ENCODE measurements at places on chromosomes 12 and 14. TPM values are rescaled to one million over a fixed set of nuclear protein-coding genes. Genes with fewer than 3 reads are reported as not detected.

GRCh38 chr14:103707329-103708263 lies 7.7 kb downstream of the XRCC3 start:
- no peak for DNase-seq
- H3K27ac ChIP-seq = no peak overlapping the region
- H3K27me3 ChIP-seq = no peaks in the 10 kb centered on the region
- H3K36me3 ChIP-seq = no peaks in the 10 kb centered on the region

- no peaks in the 10 kb centered on the region for H3K27me3 ChIP-seq
- no peak for DNase-seq
- H3K36me3 ChIP-seq = peaks cover 3% of the 10 kb centered on the region
- H3K4me3 ChIP-seq = no peak overlapping the region
Measured at GRCh38 chr12:116002890-116003536, 274.5 kb downstream of the MED13L start.

DNA sequence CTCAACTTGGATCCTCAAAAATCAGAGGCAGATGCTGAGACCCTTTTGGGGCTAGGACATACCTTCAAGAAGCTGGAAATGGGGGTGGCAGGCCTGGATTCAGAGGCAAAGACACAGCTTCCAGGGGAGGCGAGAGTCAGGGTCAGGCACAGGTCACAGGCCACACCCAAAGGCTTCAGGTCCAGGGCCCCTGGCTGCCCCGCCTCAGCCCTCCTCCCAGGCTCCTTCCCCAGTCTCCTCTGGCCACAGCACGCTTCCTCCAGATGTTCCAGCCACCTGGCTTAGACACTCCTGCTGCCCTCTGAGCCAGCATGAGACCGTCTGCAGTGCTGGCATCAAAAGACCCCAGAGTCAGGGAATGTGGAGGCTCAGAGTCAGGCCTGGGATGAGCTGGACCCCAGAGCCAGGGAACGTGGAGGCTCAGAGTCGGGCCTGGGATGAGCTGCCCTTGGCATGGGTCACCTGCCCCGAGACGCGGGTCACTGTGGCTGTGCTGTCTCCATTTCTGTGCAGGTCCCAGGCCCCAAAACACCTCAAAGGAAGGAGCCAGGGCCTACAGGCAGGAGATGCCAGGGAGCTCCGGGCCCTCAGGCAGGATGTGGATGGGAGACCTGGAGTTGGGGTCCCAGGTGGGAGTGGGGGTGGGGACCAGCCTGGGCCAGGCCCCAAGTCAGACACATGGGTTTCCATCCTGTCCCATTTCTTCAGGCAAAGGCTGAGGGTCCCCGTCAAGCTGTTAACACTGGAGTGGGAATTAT lies 58.9 kb downstream of the DIO3 start:
- H3K27ac ChIP-seq = no peak overlapping the region
- DNase-seq = no peak
- no peak overlapping the region for H3K4me3 ChIP-seq

DNA sequence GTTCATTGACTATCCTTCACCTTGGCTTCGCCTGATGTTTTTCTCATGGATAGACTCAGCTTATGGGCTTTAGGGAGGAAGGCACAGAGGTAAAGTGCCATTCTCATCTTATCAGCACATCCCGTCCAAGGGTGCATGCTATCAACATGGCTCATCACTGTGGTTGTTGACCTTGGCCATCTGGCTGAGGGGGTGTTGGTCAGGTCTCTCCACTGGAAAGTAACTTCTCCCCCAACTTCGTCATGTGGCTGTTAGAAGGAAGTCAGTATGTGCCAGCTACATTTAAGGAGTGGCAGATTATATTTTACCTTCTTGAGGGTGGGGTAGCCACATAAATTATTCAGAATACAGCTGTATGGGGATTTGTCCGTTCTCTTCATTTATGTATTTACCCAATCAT lies 68.9 kb downstream of the EML1 start:
- no peak for DNase-seq
- H3K27me3 ChIP-seq = no peaks in the 10 kb centered on the region
- H3K4me1 ChIP-seq = no peaks in the 10 kb centered on the region
- H3K36me3 ChIP-seq = no peaks in the 10 kb centered on the region
- no peak overlapping the region for H3K27ac ChIP-seq

- H3K27ac ChIP-seq = no peak overlapping the region
- H3K4me3 ChIP-seq = no peak overlapping the region
- DNase-seq = no peak
- H3K36me3 ChIP-seq = no peaks in the 10 kb centered on the region
- H3K4me1 ChIP-seq = no peaks in the 10 kb centered on the region
Measured at GRCh38 chr14:101150039-101150610, 246.6 kb upstream of the RTL1 start.

DNA sequence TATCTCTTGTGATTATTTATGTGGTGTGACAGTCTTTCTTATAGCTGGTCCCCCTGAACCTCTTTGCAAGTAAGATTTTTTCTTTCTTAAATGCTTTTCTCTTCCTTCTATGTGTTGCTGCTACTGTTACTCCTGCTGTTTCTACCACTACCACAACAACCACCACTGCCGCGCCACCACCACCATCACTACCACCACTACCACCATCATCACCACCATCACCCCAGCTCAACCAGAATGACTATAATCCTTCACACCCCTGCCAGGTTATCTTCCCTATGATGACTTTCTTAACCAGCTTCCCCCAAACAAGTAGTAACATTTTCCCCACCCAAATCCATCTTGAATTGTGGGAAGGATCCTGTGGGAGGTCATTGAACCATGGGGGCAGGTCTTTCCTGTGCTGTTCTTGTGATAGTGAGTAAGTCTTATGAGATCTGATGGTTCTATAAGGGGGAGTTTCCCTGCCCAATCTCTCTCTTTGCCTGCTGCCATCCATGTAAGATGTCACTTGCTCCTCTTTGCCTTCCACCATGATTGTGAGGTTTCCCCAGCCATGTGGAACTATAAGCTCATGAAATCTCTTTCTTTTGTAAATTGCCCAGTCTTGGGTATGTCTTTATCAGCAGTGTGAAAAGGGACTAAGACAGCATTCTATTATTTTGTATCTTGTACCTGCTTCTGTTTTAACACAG lies 52.2 kb downstream of the CHST11 start:
- H3K4me1 ChIP-seq = peaks cover 25% of the 10 kb centered on the region
- H3K27me3 ChIP-seq = no peaks in the 10 kb centered on the region
- H3K27ac ChIP-seq = no peak overlapping the region
- no peak overlapping the region for H3K4me3 ChIP-seq
- no peaks in the 10 kb centered on the region for H3K36me3 ChIP-seq

- peak; percentile 71 for DNase-seq
- H3K4me3 ChIP-seq = peak within 1 kb of the TSS; percentile 73
- peak within 1 kb of the TSS; percentile 91 for H3K27ac ChIP-seq
- no peaks in the 10 kb centered on the region for H3K36me3 ChIP-seq
- peaks cover 35% of the 10 kb centered on the region for H3K4me1 ChIP-seq
Measured at GRCh38 chr14:85529803-85530574, at the start of gene FLRT2. Gene FLRT2, plus strand, starts transcription at chr14:85530144. Its CDS starts 91,371 bp downstream, at chr14:85621515.

DNA sequence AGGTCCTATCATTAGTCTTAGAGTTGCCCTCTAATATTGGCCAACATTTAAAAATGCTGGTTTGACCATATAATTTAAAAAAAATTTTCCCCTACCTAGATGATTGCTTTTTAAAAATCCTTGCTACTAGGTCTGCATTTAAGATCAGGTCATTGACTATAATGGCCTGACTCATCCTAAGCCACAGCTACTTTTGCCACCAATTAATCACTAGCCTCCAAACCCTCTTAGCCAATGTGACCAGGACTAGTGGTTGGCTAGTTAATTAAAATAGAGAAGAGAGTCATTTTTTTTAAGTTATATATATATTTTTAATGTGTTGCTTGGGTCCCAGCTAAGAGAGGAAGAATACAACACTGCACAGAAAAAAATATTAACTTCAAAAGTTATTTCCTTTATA lies 57.5 kb downstream of the SOS2 start:
- no peak for DNase-seq
- H3K4me1 ChIP-seq = no peaks in the 10 kb centered on the region
- no peak overlapping the region for H3K27ac ChIP-seq
- no peak overlapping the region for H3K4me3 ChIP-seq
- H3K27me3 ChIP-seq = no peaks in the 10 kb centered on the region

DNA sequence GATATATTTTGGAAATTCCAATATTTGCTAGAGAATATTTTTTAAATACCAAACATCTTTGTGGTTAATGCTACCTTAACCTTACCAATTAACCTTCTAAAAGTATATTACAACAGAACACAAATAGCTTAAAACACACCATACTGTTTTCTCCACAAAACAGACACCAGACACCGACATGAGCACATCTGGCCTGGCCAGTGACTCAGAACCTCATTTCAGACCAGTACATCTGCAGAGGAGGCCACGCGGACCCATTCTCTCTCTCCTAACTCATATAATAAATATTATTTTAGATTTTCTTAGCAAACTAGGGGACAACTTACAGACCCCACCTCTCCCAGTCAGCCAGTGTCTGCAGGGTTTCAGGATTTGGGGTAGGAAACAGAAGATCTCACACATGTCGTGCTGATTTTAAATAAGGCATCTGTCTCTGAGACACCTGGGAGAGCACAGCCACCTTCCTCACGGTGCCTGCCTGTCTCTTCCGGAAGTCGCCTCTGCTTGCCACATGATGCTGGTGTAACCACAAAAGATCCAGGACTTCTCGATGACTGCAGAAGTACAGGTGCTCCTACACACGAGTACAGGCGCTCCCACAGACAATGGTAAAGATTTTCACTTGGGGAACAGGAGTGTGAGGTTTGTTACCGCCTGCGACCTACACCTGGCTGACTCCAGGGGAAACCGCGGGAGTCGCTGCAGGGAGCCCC lies 9.7 kb upstream of the ANKLE2 start:
- H3K4me1 ChIP-seq = no peaks in the 10 kb centered on the region
- DNase-seq = no peak
- H3K4me3 ChIP-seq = no peak overlapping the region

DNA sequence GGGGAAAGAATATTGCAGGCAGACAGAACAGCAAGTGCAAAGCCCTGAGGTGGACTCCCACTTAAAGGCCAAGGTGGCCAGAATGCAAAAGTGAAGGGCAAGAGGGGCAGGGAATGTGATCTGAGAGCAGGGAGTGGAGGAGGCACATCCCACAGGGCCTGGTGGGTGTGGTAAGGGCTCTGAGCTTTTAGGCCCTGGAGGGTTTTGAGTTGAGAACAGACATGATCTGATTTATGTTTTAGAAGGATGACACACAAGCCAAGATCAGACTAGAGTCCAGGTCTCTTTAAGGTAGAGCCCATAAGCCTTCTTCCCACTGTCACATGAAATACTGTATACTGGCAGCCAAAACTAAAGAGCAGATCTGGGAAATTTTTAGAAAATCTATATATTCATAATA lies 162.5 kb downstream of the SLC38A4 start:
- H3K4me3 ChIP-seq = no peak overlapping the region
- H3K36me3 ChIP-seq = no peaks in the 10 kb centered on the region
- DNase-seq = no peak
- H3K27me3 ChIP-seq = no peaks in the 10 kb centered on the region
- peaks cover 9% of the 10 kb centered on the region for H3K4me1 ChIP-seq

GRCh38 chr12:11893998-11894397 lies 176.7 kb upstream of the BCL2L14 start:
- DNase-seq = no peak
- no peak overlapping the region for H3K4me3 ChIP-seq
- no peaks in the 10 kb centered on the region for H3K4me1 ChIP-seq
- H3K27ac ChIP-seq = no peak overlapping the region
- no peaks in the 10 kb centered on the region for H3K27me3 ChIP-seq

GRCh38 chr12:44812062-44812461 lies 64.1 kb downstream of the NELL2 start:
- no peaks in the 10 kb centered on the region for H3K36me3 ChIP-seq
- H3K4me3 ChIP-seq = no peak overlapping the region
- H3K27me3 ChIP-seq = no peaks in the 10 kb centered on the region
- no peak overlapping the region for H3K27ac ChIP-seq

- H3K4me3 ChIP-seq = no peak overlapping the region
- no peaks in the 10 kb centered on the region for H3K36me3 ChIP-seq
- no peak overlapping the region for H3K27ac ChIP-seq
- no peak for DNase-seq
- no peaks in the 10 kb centered on the region for H3K27me3 ChIP-seq
- no peaks in the 10 kb centered on the region for H3K4me1 ChIP-seq
Measured at GRCh38 chr12:41120211-41120610, 67.9 kb upstream of the PDZRN4 start.

GRCh38 chr12:31363831-31364230 lies 37.9 kb upstream of the SINHCAF start:
- no peak for DNase-seq
- no peak overlapping the region for H3K4me3 ChIP-seq
- no peaks in the 10 kb centered on the region for H3K4me1 ChIP-seq

GRCh38 chr12:85280984-85281630 lies 1.1 kb downstream of the ALX1 start:
- DNase-seq = no peak
- peaks cover 19% of the 10 kb centered on the region for H3K4me1 ChIP-seq
- no peaks in the 10 kb centered on the region for H3K27me3 ChIP-seq
- no peak overlapping the region for H3K27ac ChIP-seq

Gene OVCH1
- total RNA-seq = 0.52 TPM

Gene KLHL33
- not detected for total RNA-seq

Gene CFAP54
- not detected for total RNA-seq

Gene RILPL2
- 2.6 TPM for total RNA-seq

Gene MARK3
- total RNA-seq = 147 TPM

Gene USP5
- 60.6 TPM for total RNA-seq

Gene NRIP2
- 0.33 TPM for total RNA-seq

Gene GPR65
- total RNA-seq = 1.3 TPM

Gene RTL1
- 0.26 TPM for total RNA-seq

Gene VASH1
- total RNA-seq = 3.1 TPM

Gene ADGRD1
- 4.9 TPM for total RNA-seq

All from body of pancreas (tissue), 4 donors.